Stimulated activated CD8-positive, alpha-beta memory T cell treated with anti-CD3 and anti-CD28 coated beads, Interleukin-4, amount 100 ng/mL, for 48 hours (primary cell): ENCODE measurements at places on chromosomes 5 and 9.

GRCh38 chr9:114409103-114409780 lies 21.5 kb upstream of the AKNA start:
- DNase-seq, result no peak

DNA sequence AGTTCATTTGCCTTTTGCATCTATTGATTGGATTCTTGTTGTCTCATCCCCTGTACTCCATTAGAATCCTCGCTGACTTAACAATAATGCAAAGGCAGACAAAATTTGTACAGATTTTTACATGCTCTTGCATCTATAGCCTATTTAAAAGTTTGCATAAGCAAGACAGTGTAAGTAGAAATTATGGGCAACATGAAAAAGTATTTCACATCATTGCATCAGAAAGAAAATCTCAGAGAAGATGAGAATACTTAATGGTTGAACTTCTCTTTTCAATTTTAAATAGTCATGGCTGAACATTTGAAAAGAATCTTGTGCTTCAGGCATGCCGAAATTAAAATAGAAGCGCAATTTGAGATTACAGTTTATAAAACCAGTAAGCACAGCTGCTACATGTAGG lies 226.4 kb downstream of the EFNA5 start:
- DNase-seq, result no peak

GRCh38 chr5:112156211-112156610 lies 262.9 kb downstream of the EPB41L4A start:
- DNase-seq, result no peak

GRCh38 chr5:81513982-81514381 lies 120.0 kb upstream of the ACOT12 start:
- no peak for DNase-seq

- DNase-seq, result no peak
Measured at GRCh38 chr5:178176791-178177190, 10.4 kb downstream of the GMCL2 start.

DNA sequence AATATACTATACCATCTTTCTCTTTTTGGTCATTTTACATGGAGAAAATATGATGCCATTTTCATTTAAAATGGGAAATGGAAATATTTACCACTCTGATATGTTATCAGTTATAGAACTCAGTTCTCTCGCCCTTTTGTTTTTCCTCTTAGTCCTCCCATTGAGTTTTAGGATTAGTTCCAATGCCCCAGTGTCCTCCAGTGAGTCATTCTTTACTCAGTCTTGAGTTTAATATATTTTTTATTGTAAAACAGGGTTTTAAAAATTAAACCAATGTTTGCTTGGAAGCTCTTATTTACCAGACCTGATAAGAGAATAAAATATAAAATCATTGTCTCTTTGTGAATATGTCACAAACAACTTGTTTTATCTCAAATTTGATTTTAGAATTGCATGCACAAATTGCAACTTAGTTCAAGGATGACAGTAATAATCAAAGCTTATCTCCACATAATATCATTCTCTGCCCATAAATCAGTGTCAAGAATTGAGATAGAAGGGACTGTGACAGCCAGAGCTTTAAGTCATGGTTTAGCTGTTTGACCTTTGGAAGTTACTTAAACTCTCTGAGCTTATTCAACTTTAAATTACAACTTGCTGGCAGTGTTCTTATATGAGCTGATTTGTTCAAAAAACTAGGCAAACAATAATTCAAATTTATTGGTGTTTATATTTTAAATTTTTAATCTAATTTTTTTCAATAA lies 166.4 kb downstream of the PAM start:
- DNase-seq, result no peak

- DNase-seq, result no peak
Measured at GRCh38 chr9:101463397-101463796, 27.8 kb upstream of the ALDOB start.

DNA sequence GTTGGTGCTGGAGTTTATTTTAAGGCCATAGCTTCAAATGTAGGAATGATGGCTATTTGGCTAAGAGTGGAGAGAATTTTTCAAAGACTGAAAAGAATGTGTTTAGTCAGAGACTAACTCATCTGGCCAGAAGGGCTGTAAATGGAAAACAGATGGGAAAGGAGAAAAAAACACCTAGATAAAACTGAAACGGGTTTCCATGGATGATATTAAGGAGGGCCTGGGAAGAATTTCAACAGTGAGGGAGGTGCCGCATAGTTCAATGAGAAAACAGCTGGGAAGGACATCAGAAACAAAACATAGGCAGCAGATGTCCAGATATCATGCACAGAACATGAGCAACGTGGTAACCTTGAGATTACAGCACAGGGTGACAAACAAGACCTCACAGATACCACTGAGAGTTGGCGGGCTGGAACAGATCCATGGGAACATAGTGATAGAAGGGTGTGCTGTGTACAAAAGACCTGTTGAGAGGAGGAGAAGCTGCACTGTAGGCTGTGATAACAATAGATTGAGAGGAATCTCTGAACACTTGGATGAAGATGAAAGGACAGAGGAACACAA lies 31.2 kb upstream of the RAD23B start:
- no peak for DNase-seq

DNA sequence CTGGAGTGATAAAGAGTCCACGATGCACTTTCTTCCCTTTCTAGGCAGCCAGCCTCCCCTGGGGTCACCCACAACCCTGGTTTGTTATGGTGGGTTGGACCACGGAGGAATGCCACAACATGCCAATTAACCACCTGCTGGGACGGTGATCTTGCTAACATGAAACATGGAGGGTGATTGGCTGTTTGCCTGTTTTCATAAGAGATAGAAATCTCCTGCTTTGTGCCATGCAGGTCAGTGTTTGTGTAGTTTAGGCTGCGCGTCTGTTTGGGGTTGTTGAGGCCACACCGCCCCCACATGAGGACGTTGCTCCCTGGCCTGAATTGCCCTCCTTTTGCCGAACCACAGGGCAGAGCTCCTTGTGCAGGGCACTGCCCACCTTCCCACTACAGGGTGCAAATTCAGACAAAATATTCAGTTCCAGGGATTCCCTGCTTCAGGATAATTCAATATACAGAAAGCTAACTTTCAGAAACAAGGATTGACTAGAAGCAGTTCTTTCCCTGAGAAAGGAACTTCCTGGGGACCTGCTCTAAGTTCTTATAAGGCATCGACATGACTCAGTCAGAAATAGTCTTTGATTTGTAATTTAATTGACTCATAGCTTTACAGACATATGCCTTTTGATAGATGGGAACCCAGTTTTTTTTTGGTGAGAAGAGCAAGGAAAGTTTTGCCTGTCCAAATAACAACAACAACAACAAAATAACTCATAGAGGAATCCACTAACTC lies 427.6 kb downstream of the GADD45G start:
- DNase-seq, result no peak

DNA sequence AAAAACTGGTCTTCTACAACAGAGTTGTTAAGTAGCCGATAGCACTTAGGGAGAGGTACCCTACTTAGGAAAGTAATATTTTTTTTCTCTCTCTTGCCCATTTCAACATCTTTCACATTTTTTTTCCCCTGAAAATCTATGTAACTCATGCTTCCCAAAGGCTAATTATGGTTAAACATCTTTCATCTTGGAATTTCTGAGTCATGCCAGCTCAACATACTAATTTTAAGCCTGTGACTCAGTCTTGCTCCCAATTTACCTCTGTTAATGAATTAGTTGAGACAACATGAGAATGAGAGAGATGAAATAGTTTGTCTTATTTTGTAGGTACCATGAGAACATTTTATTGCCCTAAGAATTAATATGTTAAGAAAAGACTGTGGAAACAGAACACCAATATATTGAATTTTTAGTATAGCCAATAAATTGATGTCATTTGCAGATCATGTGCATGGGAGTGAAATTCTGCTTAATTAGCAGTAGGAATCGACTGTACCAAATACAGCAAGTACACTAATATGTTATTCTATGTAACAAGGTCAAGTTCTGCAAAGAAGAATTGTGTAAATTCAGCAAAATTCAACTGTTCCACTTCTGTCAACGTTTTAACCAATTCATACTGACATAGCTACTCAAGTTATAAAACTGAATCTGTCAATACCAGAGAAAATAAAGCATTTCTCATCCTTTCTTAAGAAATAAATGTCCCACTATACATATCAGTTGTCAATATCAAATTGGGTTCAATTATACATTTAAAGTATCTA lies 550.0 kb downstream of the PTPRD start:
- DNase-seq, result no peak

GRCh38 chr9:91034976-91035824 lies 233.6 kb downstream of the SYK start:
- no peak for DNase-seq

DNA sequence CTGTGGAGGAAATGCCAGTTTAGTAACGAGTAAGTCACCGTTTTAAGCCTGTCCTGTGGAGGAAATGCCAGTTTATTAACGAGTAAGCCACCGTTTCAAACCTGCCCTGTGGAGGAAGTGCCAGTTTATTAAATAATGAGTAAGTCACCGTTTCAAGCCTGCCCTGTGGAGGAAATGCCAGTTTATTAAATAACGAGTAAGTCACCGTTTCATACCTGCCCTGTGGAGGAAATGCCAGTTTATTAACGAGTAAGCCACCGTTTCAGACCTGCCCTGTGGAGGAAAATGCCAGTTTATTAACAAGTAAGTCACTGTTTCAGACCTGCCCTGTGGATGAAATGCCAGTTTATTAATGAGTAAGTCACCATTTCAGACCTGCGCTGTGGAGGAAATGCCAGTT lies 18.9 kb upstream of the PDCD6 start:
- DNase-seq, result no peak

DNA sequence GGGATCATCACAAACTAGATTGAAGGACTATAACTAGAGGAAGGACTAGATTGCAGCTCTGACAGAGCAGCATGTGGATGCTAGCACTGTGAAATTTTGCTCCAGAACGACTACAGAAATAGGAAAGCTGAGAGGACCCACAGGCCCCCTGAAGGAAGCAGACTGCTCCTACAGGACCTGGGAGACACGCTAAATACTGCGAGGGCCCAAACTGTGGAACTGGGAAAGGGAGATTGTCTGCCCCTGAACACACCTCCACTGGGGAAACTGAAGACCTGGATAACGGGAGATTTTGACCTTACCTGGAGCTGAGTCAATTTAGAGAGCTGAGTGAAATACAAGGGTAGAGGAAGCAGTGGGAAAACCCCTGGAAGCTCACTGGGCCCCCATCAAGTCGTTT lies 19.2 kb downstream of the TRIM36 start:
- no peak for DNase-seq

GRCh38 chr9:14471041-14471440 lies 157.1 kb upstream of the NFIB start:
- DNase-seq, result no peak

DNA sequence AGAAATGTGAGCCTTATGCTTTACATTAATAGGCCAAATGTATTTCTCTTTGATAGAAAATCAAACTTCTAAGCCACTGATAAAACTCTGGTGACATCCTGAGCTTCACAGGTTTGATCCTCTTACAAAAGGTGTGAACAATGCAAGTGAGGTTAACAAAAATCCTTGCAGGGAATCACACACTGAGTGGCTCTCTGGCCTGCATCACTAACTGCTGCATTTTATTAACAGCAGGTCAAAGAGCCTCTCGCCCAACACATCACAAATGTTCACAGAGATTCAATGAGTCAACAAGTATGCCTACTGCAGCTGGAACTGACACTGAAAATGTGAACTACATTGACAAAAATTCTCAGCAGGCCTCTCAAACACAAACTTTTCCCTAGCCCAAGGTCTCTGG lies 122.3 kb downstream of the SEMA5A start:
- no peak for DNase-seq

DNA sequence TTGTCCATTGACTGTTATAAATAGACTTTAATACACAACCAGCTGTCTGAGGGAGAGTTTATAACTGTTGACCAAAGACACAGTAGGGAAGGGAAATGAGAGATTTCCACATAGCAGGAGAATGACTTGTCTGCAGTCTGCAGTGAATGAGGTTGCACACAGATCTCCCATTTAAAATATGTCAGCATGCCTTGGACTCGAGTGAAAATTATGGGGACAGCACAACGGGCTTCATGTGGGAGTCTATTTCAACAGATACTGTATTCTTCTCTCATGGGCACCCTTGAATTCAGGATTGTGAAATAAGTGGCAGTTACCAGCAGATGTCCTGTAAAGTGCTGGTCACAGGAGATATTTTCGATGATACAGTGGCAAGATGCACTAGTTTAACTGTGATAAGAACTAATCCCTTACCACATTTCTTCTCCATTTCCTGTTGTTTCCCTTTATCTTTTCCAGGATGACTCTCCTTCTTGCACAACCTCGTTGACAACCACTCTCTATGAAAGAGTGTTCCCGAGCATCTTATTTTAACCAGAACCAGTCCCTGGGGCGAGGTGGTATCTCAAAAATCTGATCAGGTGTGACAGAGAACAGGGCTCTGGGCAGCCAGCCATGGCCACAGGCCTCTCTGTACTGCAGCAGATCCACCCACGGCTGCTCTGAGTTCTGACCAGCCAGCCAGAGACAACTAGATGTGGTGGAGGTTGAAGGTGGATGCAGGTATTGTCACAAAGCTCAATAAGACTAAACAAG lies 51.5 kb upstream of the MAP3K1 start:
- no peak for DNase-seq

- no peak for DNase-seq
Measured at GRCh38 chr5:54363669-54364068, 53.3 kb upstream of the ARL15 start.
